Memory B cell (primary cell): ENCODE measurements at places on chromosomes 16 and 17.

GRCh38 chr17:81449351-81449750 is 54.1 kb downstream of the BAHCC1 start:
- DNase-seq: no peak

GRCh38 chr17:14442798-14443528 is 142.1 kb downstream of the HS3ST3B1 start:
- DNase-seq: no peak

DNA sequence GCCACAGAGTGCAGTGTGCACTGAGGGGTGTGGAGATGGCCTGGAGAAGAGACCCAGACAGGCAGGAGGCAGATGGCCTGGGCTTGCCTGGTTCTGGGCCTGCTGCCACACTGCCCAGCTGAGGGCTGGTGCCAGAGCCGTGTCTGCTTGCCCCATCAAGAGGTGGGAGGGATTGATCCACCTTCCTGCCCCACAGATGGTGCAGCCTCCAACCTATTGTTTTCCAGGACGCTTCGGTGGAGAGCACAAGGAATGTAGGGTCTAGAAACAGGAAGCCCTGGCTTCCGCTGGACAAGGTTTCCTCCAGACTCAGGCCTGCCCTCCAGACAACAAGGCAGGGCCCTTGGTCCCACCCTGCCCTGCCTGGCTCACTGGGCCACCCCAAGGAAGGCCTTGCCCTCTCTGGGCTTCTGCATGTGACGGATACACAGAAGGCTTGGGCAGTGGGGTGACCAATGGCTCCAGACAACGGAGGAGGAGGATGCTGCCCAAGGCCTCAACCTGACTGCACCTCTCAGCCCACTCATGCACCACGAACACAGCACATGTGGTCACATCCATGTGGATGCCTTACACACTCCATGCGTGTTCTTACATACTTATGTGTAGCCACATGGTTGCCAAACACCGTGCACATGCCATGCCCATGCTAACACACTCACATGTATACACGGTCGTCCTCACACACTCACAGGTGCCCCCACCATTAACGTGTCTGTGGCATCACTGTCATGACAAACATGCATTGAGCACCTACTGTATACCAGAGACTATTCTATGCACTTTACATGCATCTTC is 6.5 kb upstream of the CDH5 start:
- DNase-seq: no peak

- DNase-seq: peak; percentile 60
These were observed 43.5 kb downstream of the REXO5 start for GRCh38 chr16:20849589-20850390.

GRCh38 chr16:88482630-88483391 is 29.7 kb downstream of the ZFPM1 start:
- no peak for DNase-seq

GRCh38 chr17:80352216-80352895 is 62.6 kb upstream of the ENDOV start:
- no peak for DNase-seq
